ENCODE measurements at places on chromosomes 7 and 10. TPM values are rescaled to one million over a fixed set of nuclear protein-coding genes. Genes with fewer than 3 reads are reported as not detected.

The PPP1R9A gene
- total RNA-seq, result 96.4 TPM

The STEAP4 gene
- 20.4 TPM for total RNA-seq

The ARMC10 gene
- total RNA-seq, result 40.1 TPM

The AKAP9 gene
- 302 TPM for total RNA-seq

The PLEKHS1 gene
- total RNA-seq, result 0.77 TPM

The SPDYE9 gene
- not detected for total RNA-seq

The PNLIPRP2 gene
- not detected for total RNA-seq

The TAC1 gene
- total RNA-seq, result 3.4 TPM

The DAGLB gene
- 34.4 TPM for total RNA-seq

The PLXDC2 gene
- 65.8 TPM for total RNA-seq

The THSD7A gene
- total RNA-seq, result 46.4 TPM

The AFAP1L2 gene
- 19.6 TPM for total RNA-seq

The NCAPG2 gene
- 19.6 TPM for total RNA-seq

The CARD11 gene
- total RNA-seq, result 1.6 TPM

The NUTM2D gene
- total RNA-seq, result 5.1 TPM

The CLDN4 gene
- 15.8 TPM for total RNA-seq

All from camera-type eye (tissue), 1 donor.